ENCODE measurements at places on chromosomes 2 and 18.

- no peak for DNase-seq
Measured at GRCh38 chr2:229611360-229611759, 103.0 kb downstream of the DNER start.

- no peak for DNase-seq
Measured at GRCh38 chr18:58067601-58068000, 23.6 kb downstream of the NEDD4L start.

DNA sequence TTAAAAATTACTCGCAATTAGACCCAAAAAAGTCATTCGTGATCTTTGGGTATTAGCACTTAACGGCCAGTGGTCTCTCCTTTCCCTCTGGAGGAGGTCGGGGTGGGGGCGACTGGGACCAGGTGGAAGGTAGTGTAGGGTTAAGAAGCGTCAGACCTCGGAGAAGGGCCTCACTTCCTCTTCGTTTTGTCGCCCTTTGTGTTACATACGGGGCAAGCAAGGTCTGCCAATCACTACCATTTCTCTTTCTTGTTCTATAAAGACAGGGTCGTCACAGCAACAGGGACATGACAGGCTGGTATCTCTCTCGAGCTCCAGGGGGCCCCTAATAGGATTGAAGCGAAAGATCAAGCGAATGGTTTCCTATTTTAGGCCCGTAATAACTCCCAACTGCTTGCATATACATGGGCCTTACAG lies 136.6 kb downstream of the INSIG2 start:
- DNase-seq: no peak

- DNase-seq: peak; percentile 7
Measured at GRCh38 chr18:68660354-68661183, 54.3 kb downstream of the TMX3 start.

DNA sequence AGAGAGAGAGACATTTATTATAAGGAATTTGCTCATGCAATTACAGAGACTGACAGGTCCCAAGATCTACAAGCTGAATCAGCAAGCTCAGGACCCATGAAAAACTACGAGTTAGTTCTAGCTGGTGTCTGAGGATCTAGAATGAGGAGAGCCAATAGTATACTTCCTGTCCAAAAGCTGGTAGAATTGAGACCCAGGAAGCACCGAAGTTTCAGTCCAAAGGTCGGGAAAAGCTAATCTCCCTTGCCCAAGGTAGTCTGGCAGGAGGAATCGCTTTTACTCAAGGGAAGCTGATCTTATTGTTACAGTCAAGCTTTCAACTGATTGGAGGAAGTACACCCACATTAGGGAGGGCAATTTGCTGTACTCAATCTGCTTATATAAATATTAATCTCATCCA lies 389.6 kb downstream of the ADCYAP1 start:
- peak; percentile 5 for DNase-seq

DNA sequence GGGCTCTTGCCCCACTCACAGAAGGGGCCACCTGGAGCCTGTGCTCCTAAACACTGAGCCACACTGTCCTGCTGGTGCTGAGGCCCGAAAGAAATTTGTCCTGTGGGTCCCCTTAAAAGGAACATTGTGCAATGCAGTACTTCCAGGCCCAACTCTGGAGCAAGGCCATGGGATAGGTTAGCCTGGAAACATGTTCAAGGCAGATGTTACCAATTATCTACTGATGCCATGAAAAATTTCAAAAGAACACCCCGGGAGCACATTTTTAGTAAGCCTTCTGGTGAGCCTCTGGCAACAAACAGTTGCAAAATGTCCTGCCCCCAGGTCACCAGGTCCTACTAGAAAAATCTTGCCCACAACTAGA lies 12.3 kb upstream of the PTMA start:
- DNase-seq: no peak

- no peak for DNase-seq
Measured at GRCh38 chr2:237352279-237352845, 61.6 kb downstream of the COL6A3 start.

- DNase-seq: no peak
Measured at GRCh38 chr18:1048032-1048431, 143.4 kb downstream of the ADCYAP1 start.

GRCh38 chr2:106686814-106687213 lies 199.2 kb downstream of the ST6GAL2 start:
- no peak for DNase-seq

GRCh38 chr2:122863532-122863931 lies 1108.1 kb downstream of the TSN start:
- DNase-seq: no peak

DNA sequence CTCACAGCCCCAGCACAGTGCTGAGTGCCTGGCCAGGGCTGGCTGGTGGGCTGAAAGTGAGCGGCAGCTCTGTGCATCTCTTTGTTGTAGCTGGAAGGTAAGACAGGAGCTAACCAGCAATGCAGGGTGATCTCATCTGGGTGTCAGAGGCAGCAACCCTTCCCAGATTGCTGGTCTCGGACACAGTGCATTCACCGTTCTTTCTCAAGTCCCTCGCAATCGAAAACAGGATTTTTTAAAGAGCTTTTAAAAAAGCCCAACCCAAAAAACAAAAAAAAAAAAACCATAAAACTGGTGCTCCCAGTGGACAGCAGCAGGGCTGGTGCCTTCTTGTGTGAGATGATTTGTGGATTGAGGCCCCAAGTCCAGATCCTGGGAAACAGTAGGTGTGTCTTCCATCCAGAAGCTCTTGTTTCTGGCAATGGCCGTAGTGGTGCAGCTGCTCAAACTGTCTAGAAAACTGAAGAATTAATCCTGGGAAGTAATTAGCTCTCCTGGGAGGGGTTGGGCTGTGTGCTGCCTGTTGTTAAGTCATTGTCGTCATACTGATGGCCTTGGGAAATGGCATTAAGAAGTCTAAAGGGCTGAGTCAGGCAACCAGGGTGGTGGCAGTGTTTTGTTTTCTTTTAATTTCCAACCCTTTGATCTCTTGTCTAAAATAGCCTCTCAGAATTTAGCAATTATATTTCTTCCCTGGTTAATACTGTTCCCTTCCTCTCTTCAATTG lies 156.7 kb downstream of the KLHL29 start:
- DNase-seq: no peak

- no peak for DNase-seq
Measured at GRCh38 chr2:15634846-15635490, 43.3 kb downstream of the DDX1 start.

DNA sequence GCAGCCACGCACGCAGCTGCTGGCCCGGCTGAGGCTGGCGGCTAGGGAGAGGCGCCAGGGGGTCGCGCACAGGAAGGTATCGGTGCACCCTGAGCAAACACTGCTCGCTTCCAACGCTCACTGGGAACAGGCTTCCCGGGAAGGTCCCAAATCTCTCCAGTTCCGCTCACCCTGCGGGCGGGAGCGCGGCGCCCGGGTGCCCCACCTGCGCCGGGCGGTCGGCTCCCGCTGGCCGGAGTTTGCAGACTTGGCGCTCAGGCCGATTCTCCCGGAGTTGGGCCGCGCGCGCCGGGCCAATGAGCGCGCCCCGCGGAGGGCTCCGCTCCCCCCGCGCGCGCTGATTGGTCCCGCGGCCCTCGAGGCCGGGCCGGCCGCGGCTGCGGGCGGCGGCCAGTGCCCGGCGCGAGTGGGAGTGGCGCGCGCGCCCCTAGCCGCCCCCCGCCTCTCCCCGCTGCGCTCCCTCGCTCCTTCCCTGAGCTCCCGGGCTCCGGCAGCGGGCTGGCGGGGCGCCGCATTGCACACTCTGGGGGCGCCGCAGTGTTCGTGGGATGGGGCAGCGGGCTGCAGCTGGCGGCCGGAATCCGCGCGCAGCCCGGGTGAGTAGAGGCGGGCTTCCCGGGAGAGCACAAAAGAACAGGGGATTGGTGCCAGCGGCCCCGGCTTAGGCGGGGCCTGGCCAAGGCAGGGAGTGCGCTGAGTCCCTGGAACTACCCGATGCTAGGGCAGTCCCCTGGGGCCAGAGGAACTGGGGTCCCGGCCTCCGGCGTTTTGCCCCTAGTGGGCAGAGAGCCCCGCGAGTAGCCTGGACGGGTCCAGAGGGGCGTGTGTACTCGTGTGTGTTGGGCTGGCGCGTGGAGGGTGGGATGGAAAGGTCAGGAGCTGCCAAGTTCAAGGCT lies at the start of gene LYPD6:
LYPD6 (plus strand) TSS at position 461 of the 896 bp plus-strand sequence. CDS start 107,122 bp downstream, outside the sequence.
- DNase-seq: peak; percentile 58

- no peak for DNase-seq
Measured at GRCh38 chr2:104504331-104505073, 349.4 kb upstream of the POU3F3 start.
